Stimulated activated CD8-positive, alpha-beta memory T cell treated with anti-CD3 and anti-CD28 coated beads, Interleukin-12 subunit alpha, Interleukin-12 subunit beta, amount 100 ng/mL, for 1 hour (primary cell): ENCODE measurements at places on chromosomes 16 and 17.

- DNase-seq = no peak
Measured at GRCh38 chr16:31696968-31697743, 169.5 kb downstream of the AHSP start.

DNA sequence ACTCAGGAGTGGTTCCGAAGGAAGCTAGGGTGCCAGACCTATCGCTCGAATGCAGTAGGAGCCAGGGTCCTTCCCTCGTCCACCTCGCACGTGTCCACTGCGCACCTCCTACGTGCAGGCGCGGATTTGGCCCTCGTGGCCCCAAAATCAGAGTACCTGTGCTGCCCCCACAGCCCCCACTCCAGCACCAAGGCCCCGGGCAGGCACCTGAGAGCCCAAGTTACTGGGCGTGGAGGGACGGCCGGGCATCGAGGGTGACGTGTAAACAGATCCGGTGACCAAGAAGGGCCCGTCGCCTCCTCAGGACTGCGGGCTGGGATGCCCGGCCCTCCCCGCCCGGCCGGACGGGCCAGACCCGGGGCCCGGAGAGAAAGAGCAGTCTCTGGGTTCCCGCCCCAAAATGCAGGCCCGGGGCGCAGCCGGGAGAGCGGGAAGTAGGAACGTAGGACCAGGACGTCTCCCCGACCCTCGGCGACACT, 492 bp downstream of the SLC25A39 start:
- DNase-seq = no peak

DNA sequence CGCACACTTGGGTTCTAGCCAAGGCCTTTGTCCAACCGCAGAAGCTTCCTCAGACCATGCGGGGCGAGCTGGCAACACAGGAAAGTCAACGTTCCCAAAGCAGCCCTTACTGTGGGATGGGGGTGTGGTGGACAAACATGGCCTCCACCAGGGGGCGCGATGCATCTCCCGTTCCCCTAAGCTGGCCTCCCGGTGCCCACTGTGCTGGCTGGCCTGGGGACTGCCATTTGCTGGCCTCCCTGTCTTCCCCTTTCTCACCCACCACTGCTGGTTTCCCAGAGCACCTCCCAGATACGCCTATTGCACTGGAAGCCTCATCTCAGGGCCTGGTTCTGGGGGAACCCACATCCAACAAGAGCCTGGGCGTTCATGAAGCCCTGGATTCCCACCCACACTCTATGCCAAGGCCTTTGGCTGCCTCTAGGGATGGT, 145.3 kb downstream of the IRF8 start:
- DNase-seq = peak; percentile 11

DNA sequence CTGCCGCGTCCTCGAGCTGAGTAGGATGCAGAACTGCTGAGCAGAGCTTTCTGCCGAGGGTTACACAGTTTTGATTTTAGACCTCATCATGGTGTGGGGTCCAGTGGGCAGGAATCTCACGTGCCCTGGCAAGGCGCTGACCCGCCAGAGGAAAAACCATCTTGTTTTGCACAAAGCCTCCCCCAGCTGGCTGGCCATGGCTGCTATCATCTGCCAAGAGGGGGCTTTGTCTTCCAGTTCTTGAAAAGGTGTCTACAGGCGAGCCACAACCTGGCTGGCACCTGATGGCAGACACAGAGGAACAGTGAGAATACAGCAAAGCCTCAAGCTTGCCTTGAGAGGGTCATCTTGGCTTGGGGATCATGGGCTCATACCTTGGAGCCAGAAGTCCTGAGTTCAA, 118.3 kb downstream of the CMIP start:
- no peak for DNase-seq

GRCh38 chr17:47304186-47304585, 19.6 kb upstream of the EFCAB13 start:
- no peak for DNase-seq

GRCh38 chr17:79057737-79058385, 16.8 kb upstream of the ENGASE start:
- no peak for DNase-seq
